H4 (cell line): ENCODE measurements at places on chromosomes 7 and 10. TPM values are rescaled to one million over a fixed set of nuclear protein-coding genes. Genes with fewer than 3 reads are reported as not detected.
A peak's percentile ranks its signal among the peaks of the same experiment; 100 is the strongest.

DNA sequence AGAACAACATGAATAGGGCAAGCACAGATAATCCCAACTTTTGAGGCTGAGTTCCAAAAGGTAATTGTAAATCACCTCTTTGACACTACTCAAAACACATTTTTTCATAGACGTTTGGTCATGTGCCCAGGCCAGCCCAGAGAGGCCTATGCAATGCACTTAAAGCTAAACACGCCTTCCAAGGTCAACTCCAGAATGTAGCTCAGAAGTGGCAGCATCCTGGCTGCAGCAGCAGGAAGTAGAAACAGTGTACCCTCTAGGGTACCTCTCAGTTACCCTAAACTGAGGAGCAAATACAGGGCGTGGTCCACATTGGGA is 58.7 kb downstream of the OSBPL3 start:
- no peak for DNase-seq

DNA sequence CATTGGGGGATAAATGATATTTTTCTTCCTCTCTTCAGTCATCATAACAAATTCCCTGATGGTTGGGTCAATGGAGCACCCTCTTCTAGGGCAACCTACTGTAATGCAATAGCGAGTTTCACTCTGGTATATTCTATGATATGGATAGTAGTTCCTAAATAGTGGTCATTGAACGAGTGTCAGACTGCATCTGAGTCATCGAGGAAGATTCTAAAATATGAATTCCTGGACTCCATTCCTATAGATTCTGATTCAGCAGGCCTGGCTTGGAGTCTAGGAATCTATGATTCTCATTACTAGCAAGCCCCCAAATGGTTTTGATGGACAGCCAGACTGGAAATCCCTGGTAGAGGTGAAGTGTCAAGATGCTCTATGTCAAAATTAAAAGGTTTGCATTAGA is 254.5 kb downstream of the BUB3 start:
- no peak for DNase-seq

OR6B1 gene
- not detected in 2 replicates for total RNA-seq

GRK5 gene
- 9.9 and 10.1 TPM in 2 replicates for total RNA-seq

GRCh38 chr7:44237696-44238095 is 36.9 kb downstream of the YKT6 start:
- DNase-seq, result no peak

DNA sequence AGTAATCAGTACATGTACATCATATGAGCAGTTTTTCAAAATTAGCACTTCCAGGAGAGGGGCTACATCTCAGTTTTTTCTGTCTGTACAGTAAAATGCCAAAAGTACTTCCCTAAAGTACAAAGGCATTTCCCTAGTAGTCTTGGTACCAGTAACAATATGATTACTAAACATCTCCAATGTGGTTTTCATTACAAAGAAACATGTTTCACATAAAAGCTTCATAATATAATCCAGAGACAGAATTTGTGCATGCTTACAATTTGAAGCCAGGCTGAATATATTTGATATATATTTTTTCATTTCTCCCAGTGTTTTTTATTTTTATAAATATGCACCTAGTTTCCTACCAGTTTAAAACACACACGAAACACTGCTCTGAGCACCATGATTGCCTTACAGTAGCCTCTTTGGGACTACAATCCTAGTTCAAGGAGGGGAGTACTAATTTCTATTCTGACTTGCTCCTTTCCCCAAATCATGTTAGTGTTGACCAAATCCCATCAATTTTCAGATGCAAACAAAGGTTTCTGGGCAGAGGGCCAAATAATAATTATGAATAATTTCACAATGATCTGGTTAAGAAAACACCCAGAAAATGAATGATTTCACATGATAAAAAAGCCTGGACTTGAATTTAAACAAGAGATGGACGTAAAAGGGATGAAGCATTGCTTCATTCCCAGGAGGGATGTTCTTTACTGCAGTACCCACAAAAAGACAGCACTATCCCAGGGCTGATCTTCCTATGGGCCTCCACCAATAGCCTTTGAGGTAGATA is 201.3 kb downstream of the SLC25A13 start:
- no peak for DNase-seq

GRCh38 chr7:130009848-130010688 is 41.1 kb downstream of the ZC3HC1 start:
- peak; percentile 86 for DNase-seq

SGCE gene
- total RNA-seq, result 114 and 120 TPM in 2 replicates

DNA sequence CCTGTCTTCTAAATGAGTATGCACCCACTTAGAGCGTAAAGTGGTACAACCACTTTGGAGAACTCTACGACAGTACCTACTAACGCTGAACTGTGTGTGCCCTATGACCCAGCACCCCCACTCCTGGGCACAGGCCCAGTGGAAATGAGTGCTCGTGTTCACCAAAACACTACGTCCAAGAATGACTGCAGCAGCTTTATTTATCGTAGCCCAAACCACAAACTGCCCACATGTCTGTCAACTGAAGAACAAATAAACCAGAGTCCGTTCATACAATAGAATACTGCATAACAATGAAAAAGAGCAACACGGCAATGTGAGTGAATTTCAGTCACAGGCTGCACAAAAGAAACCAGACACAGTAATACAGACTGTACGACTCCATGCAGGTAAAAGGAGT is 35.4 kb downstream of the TLL2 start:
- peak; percentile 47 for DNase-seq

GPER1 gene
- total RNA-seq, result 0.97 and 1.5 TPM in 2 replicates

- DNase-seq, result no peak
These were observed 197.3 kb downstream of the MACC1 start for GRCh38 chr7:20019757-20020432.

- DNase-seq, result peak; percentile 6
These were observed 26.7 kb upstream of the OTUD1 start for GRCh38 chr10:23412223-23412622.

CHST15 gene
- 4.0 and 6.8 TPM in 2 replicates for total RNA-seq

DNA sequence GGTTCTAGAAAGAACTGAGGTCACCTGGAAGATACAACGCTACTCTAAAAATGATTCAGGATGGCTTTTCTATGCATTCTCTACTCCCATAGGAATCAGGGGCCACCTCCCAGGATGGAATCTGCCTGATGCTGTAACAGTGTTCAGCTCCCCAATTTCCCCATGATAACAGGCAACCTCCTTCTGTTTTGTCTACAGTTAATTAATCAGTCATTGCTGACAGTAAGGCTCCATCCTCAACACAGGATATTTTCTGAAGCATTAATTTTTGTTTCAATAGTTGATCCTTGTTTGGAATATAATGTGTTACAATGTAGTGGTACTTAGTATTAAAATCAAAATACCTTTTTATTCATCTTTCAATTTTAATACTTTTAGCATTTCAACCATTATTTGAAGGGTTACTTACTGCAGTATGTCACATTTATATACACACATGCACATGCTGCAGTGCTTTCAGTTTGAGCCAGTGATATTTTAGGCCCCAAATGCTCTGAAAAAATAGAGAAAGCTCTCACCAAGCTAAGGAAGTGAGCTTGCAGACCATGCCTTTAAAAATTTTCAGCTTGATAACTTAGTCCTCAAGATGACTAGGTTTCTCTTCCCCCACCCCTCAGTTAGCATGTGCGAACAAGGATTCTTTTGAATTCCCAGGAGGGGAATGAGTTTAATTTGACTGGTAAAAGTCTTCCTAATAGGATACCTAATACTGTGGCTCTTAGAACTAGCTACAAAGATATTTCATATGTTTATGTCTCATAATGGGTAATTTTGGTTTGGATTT is 592 bp upstream of the PIK3CG start:
- no peak for DNase-seq

GRCh38 chr10:385571-386300 is 250.5 kb downstream of the ZMYND11 start:
- no peak for DNase-seq

DNA sequence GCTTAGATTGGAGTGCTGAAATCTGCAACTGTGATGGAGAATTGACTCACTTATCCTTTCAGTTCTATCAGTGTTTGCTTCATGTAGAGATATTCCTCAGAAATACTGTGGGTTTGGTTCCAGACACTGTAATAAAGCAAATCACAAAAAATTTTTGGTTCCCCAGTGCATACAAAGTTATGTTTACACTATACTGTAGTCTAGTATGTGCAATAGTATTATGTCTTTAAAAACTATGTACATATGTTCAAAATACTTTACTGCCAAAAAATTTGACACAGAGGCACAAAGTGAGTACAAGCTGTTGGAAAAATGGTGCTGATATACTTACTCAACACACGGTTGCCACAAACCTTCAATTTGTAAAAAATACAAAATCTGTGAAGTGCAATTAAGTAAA is 112.5 kb downstream of the EPC1 start:
- DNase-seq, result no peak

- no peak for DNase-seq
These were observed 20.8 kb upstream of the ERVW-1 start for GRCh38 chr7:92498557-92498956.

DNA sequence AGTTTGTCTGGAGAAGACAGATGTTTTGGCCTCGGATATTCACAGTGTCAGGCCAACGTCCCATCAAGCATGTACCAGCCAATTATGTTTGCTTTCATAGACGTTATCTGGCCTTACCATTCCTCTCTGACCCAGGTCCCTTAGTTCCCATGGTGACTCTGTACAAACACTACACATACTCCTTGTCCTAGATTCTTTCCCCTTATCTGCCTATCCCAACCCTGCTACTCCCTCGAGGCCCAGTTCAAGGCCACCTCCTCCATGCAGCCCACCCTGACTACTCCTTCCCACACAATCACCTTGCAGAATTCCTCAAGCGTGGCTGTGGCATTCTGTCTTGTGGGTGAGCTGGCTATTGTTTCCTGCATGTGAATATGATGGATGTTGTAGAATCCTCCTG is 155.2 kb downstream of the PRKAG2 start:
- DNase-seq, result no peak

GRCh38 chr7:39633563-39634477 is 10.4 kb downstream of the RALA start:
- DNase-seq, result no peak

GRCh38 chr10:105594296-105594695 is 953.2 kb downstream of the SORCS3 start:
- DNase-seq, result no peak

GRCh38 chr10:104581884-104582601 is 59.0 kb upstream of the SORCS3 start:
- no peak for DNase-seq

NANOS1 gene
- total RNA-seq, result 4.7 and 6.7 TPM in 2 replicates

- peak; percentile 78 for DNase-seq
These were observed 291.2 kb downstream of the HGF start for GRCh38 chr7:81478664-81479063.

GRCh38 chr7:114645451-114645850 is 230.8 kb downstream of the FOXP2 start:
- DNase-seq, result no peak

GRCh38 chr10:113336549-113337130 is 216.2 kb upstream of the HABP2 start:
- DNase-seq, result no peak
